ENCODE measurements at places on chromosomes 2 and 18. TPM values are rescaled to one million over a fixed set of nuclear protein-coding genes. Genes with fewer than 3 reads are reported as not detected.

GRCh38 chr2:68809324-68810240 lies 61.6 kb downstream of the BMP10 start:
- no peak for DNase-seq

The ASB18 gene
- total RNA-seq, result not detected

DNA sequence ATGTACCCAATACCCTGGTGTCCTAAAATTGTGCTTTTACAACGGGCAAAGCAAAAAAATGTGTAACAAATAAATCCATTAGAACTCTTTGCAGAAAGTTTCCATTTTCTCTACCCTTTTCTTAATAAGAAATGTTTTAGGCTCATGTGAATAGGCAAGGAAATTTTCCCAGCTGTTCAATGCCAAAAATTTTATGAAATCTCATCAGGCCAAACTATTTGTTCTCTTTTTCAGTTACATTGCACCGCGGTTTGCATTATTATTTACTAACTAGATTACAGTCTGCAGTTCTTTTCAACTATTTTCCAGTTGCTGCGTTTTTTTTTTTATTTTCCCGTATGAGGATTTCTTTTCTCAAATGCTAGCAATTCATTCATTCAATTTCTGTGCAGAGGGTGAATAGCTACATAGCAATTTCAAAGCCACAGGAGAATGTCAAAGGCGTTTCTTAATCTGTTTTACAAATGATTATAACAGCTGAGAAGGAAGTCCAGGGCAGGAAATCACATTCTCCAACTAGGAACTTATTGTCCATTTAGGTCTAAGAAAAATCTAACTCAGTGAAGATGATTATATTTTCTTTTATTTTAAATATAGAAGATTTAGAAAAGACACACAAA lies 367.5 kb upstream of the MMADHC start:
- DNase-seq, result no peak

DNA sequence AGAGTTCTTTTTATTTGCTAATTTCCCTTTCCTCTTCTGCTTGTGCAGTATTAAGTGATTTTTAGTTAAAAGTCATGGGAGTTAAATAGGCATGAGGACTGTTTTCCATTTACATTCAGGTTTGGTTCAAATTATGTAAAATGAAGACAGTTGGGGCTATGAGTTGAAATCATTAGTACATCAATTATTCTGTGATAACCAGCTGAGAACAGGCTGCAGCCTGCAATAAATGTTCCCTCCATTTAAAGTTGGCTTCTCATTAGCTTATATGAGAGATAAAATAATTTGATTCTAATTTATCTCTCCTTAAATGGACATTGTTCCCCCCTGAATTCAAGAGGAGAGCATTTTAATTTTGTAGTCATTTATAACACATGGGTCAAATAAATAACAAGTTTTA lies 48.3 kb downstream of the RHBDD1 start:
- DNase-seq, result no peak

DNA sequence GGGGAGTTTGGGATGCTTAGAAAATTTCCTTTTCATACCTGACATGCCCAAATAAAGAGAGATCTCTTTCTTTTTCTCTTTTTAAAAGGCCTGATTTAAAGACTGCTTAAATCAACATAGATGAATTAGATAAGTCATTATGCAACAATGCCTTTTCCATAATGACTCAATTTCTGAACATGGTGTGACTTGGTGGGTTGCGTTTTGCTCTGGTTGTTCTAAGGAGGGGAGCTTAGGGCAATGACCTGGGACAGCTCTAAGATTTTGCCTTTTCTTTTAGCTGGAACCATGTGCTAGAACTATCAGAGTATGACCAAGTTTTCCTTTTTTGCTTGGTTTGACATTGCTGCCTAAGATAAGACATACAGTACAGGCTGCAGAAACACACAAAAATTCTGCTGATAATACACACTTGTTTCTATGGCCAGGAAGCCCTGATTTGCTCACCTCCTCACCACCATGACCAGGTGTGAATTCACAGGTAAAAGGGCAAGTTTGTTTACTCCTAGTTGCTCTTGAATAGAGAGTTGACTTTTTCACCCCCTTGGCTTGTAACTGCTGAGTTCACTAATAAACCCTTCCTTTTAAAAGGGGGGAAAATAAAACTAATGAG lies 58.1 kb upstream of the IL1RL1 start:
- no peak for DNase-seq

The EIF2AK2 gene
- 46.3 TPM for total RNA-seq
